Dermis blood vessel endothelial cell (primary cell): ENCODE measurements at places on chromosomes 11 and 22. TPM values are rescaled to one million over a fixed set of nuclear protein-coding genes. Genes with fewer than 3 reads are reported as not detected.

- peak; percentile 82 for DNase-seq
Observed at GRCh38 chr22:30262917-30263741, 3.5 kb downstream of the OSM start.

PTPN5 gene
- not detected in 2 replicates for total RNA-seq

DNA sequence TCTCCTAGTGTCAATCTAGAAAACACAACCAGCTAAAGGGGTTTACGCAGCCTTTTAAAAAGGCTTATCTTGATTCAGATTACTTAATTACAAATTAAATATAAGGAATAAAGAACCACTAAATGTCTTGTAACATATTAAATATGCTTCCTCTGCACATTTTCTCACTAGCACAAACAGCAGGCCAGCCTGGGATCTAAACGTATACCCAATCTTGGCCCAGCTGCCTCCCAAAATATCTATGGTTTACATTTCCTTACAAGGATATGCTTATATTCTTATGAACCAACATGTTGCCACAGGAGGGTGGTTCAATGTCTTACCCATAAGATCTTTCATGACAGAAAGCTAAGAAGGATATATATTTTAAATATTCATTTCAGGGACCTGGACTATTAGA is 7.7 kb downstream of the LGR4 start:
- no peak for DNase-seq

GVQW3 gene
- total RNA-seq, result 0.65 and 0.68 TPM in 2 replicates

DNA sequence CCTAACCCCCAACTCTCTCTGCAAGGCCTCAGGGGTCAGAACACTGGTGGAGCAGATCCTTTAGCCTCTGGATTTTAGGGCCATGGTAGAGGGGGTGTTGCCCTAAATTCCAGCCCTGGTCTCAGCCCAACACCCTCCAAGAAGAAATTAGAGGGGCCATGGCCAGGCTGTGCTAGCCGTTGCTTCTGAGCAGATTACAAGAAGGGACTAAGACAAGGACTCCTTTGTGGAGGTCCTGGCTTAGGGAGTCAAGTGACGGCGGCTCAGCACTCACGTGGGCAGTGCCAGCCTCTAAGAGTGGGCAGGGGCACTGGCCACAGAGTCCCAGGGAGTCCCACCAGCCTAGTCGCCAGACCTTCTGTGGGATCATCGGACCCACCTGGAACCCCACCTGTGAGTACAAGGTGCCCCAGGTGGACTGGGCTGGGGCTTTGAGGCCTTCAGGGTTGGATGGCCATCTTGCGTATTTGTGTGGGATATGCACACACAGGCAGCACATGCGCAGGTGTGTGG is at the start of gene BEST1:
Gene BEST1 (plus strand): TSS at position 317 of the 513 bp plus-strand sequence. CDS start 1,456 bp downstream, outside the sequence.
- no peak for DNase-seq

DNA sequence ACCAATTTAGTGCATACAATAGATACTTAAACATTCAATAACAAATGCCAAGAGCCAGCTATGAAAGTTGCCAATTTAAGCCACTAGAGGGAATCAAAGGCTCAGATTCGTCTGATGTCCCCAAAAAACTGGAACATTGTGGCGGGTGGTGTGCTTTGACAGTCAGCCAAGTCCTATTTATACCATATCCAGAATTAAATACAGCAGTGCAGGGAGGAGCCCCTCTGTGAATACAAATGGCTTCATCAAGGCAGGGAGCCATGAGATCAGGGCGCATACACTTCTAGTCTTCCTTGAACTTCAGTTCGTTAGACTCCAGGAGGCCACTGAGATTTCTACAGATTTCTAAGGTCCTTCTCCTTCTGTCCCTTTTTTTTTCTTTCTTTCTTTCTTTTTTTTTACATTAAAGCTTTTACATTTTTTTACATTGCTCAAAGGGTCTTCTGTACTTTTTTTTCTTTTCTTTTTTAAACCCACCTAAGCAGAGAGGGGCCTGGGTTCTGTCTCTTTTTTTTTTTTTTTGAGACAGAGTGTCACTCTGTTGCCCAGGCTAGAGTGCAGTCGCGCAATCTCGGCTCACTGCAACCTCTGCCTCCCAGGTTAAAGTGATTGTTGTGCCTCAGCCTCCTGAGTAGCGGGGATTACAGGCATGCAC is 41.5 kb upstream of the HSPA8 start:
- peak; percentile 77 for DNase-seq

DNA sequence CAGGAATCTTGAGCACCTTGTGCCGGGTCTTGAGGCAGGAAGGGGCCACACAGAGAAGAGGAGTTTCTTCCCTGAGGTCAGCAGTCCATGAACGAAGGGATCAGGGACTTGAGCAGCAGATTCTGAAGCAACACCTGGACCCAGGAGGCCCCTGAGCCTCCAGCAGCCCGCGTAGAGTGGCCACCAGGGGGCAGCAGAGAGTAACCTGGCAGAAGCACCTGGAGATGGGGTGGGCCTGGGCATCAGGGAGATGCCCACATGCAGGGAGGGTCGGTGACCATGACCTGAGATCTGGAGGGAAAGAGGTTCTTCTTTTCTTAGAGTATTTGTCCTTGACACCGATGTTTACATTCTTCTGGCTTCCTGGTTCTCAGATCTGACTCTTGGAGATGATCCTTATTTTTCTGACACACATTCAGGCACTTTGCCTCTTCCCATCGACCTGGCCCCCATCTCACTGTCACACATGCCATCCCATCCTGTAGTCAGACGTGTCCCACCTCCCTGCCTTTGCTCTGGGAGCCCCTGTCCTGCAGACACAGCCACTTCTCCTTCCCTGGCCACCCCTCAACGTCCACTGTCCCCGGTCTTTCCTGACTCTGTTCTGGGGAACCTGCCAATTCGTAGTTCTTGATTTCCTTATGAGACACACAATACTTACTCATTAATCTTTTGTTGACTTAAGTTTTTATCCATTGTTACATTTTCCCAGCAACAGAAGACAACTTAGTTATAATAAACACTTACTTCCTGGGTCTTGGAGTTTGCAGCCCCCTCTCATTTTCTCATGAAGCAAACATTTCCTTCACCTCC is 66.5 kb downstream of the GGTLC2 start:
- peak; percentile 64 for DNase-seq

- no peak for DNase-seq
Observed at GRCh38 chr11:73386016-73386415, 9.8 kb downstream of the RELT start.

DNA sequence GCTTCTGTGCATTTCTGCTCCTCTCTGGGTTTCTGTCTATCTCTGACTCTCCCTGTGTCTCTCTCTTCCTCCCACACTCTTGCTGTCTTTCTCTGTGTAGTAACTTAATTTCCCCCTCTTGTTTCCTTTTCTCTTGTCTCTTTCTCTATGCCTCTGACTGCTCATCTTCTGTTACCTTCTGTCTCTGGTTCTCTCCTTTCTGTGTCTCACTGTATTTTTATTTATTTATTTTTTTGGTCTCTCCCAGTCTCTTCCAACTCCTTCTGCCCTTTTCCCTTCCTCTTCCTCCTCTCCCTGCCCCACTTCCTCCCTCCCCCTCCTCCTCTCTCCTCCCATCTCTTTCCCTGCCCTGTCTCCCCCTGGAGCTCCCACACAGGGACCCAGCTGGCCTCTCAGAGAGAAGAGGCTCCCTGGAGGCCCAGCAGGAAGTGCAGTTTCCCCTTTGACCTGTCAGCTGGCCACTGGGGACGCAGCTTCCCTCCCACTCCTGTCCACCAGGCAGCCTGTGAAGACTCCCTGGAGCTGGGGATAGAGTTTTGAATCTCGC is 38.3 kb upstream of the MYH9 start:
- peak; percentile 43 for DNase-seq

DNA sequence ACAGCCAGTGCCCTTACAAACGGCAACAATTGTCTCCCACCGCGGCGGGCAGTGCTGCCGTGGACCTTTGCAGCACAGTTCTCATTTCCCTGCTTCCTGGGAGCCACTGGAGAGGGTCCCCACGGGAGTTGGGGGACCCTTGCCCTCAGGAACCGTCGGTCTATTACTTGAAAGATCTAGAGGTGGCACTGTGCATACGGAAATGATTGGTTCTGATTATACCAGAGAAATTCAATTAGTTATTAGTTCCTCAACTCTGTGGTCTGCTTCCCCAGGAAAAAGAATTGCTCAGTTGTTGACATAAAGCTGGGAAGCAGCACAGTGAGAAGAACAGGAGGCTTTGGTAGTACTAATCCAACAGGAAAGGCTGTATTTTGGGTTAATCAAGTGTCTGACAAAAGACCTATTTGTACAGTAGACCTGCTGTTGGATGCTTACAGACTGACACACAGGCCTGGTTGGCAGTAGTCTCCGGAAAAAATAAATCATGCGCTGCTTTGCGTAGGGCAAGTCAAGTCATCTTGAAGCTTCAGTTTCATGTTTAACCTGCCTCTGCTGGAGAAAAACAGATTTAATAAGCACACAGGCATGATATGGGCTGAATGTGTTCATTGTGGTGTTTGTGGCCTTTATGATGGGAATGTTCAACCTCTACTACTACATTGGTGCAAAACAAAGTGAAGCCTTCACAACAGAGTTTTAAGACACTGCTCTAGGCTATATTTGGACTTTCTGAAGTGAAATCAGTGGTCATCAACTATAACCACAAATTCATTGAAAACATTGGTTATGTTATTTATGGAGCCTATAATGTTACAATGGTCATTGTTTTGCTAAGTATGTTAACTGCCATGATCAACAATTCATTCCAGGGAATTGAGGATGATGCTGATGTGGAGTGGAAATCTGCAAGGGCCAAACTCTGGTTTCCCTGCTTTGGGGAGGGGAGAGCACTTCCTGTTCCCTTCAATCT is 54.6 kb upstream of the SC5D start:
- peak; percentile 32 for DNase-seq

TMEM123 gene
- total RNA-seq, result 195 and 245 TPM in 2 replicates

SORL1 gene
- 0.05 and 0.17 TPM in 2 replicates for total RNA-seq

DNA sequence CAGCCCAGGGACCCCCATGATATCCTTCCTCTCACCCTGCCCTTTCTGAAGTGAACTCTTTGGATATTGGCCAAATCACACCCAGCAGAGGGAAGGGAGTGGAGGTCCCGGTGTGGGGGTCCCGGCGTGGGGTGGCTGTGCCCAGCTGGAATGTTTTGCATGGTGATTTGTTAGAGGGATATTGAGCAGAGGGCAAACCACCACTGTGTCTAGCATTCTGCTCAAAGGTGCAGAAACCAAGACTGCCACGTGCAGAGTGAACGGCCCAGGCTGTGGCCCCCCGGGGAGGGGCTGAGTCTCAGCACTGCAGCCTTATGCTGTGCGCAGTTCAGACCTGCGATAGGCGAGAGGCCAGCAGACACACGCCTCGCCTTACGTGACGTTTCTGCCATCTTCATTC is 7.9 kb upstream of the BID start:
- no peak for DNase-seq

DNA sequence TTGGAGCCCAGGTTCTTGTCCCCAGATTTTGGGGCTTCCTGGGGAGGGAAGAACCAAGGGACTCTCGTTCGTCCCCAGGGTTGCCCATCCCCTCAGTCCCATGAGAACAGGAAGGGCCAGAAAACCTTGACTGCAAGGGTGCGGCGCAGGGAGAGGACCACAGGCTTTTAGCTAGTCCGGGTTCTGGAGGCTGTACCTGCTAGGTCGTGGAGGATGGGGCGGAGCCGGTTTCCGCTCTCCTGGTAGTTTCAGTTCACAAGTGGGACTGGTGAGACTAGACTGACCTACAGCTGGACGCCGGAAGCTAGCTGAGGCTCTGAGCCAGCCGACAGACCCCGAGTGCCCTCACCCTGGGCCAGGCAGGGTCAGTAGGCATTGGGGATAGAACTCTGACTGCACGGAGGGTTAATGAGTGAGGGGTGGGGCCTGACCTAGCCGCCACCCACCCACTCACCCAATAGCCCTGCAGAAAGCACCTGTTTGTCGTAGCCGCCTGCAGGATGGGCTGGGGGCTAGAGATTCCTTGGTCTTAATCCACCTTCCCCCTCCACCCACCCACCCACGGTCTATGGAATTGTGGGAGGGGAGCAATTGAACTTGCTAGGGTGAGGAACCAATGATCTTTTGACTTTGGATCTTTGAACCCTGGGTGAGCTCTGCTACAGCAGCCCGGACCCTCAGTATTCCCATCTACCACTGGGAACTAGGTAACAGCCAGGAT is 1.5 kb downstream of the MAFF start:
- DNase-seq, result peak; percentile 70

ALDH3B2 gene
- total RNA-seq, result not detected in 2 replicates

DNA sequence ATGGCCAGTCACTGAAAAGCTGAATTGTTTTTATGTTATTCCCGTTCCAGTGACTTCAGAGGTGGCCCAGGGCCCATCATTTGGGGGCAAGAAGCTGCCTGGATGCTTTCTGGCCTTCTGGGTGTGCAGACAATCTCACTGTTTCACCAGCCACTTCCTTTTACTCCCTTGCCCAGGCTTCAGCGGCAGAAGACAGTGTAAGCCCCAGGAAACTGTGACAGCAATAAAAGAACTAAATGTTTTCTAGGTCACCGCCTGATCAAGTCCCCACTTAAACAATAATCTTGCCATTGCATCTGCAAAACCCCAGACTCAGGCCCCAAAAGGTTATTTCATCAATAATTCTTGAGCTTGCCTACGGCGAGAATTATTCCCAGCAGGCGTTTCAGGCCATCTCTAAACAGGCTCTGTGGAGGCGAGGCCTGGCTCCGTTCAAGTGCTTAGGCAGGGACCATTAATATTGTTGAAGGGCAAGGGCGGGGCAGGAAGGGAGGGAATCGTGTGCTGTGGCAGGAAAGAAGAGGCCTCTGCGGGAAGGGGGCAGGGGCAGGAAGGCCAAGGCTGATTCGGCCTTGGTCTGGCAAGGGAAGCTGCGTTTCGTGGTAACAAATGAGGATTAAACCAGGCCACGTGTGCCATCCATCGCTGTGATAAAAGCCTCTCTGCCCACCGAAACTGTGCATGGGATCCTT is 252.3 kb downstream of the KIRREL3 start:
- DNase-seq, result no peak

DNA sequence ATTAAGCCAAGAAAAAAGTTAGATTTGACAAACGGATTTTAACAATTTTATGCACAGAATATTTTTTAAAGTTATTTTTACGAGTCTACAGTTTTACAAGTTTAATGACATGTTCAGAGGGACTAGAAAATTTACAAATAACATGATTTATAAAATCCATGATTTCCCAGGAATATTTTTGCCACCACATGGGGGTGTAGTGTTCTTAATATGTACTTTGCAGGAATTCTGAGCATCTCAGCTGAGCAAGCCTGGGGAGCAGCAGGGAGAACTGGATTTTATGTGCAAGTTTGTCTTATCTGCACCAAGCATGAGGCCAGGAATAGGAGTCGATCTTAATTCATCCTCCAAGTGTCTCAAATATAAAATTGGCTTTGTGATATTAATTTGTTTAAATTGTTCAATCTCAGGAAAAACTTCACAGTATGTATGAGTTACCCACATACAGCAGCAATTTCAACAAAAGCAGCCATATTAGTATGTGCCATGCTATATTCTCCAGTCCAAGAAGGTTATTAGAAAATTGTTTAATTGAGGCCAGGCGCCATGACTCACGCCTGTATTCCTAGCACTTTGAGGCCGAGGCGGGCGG is 826.3 kb downstream of the DLG2 start:
- no peak for DNase-seq

CYTH4 gene
- total RNA-seq, result under 0.01 TPM in 1 of 2 replicates, not detected in the other

MUC5AC gene
- not detected in 2 replicates for total RNA-seq

- no peak for DNase-seq
Observed at GRCh38 chr11:87215236-87215635, 177.5 kb downstream of the TMEM135 start.

- DNase-seq, result no peak
Observed at GRCh38 chr11:45154276-45154675, 7.8 kb downstream of the PRDM11 start.

GRCh38 chr11:10893714-10894151 is 35.9 kb upstream of the ZBED5 start:
- DNase-seq, result no peak

MOV10L1 gene
- total RNA-seq, result 19.4 and 35.1 TPM in 2 replicates

UPK3A gene
- total RNA-seq, result not detected in 2 replicates

GRCh38 chr11:124115782-124116616 is 749 bp downstream of the VWA5A start:
- peak; percentile 12 for DNase-seq

- no peak for DNase-seq
Observed at GRCh38 chr11:11937957-11938356, 70.5 kb downstream of the DKK3 start.
